ENCODE measurements at places on chromosomes 16 and 17.

- DNase-seq = no peak
Observed at GRCh38 chr17:40637931-40638330, 9.7 kb downstream of the SMARCE1 start.

GRCh38 chr17:63029541-63029940 lies 63.5 kb downstream of the TANC2 start:
- no peak for DNase-seq

- no peak for DNase-seq
Observed at GRCh38 chr16:75043175-75043895, 44.5 kb downstream of the ZNRF1 start.

DNA sequence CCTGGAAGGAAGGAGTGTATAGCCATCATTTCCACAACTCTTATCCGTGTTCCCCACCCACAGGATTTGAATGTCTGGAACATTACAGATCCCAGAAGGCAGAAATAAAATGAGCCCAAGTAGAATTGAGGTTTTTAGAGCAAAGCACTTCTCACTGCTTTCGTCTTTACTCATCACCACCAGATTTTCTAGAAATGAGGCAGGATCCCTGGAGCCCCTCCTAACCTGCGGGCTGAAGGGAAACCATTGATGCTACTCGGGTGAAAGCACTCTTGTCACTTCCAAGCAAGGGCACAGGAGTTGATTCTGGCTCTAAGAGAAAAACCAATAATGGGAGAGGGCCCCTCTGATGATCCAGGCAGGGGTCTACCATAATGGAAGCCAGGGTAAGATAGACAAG lies 2.8 kb upstream of the ALDOC start:
- no peak for DNase-seq

DNA sequence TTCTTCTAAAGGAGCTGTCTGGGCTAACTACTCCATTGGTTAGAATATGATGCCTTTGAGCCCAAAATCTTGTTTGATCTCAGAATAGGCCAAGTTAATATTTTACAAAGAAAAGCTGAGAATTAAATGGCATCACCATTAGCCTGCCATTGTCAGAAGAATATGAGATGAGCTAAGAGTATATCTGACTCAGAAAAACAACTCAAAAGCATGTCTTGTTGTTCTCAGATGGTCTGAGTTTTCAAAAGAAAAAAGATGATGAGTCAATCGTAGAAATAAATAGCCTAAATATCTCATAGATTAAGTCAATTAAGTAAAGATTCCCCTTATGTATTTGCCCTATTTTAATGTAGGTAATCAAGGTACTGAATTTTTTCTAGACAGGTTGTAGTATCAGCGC lies 197.1 kb upstream of the TBX2 start:
- DNase-seq = no peak

DNA sequence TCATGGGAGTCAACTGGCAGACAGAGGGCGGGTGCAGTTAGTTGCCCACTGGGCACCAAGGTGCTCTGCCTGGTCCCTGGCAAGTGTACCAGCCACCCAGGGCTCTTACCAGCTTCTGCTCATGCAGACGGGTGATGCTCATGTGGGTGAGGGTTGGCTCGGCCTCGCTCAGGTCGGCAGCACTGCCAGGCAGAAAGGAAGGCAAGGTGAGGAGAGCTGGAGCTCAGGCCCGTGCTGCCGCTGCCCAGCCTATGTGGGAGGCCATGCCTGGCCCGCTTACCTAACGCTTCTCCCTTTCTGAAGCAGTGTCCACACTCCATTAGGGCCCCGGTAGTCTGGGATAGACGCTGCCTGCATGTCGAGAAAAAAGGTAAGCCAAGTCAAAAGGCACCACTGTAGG lies 2.6 kb downstream of the SIRT7 start:
- no peak for DNase-seq

DNA sequence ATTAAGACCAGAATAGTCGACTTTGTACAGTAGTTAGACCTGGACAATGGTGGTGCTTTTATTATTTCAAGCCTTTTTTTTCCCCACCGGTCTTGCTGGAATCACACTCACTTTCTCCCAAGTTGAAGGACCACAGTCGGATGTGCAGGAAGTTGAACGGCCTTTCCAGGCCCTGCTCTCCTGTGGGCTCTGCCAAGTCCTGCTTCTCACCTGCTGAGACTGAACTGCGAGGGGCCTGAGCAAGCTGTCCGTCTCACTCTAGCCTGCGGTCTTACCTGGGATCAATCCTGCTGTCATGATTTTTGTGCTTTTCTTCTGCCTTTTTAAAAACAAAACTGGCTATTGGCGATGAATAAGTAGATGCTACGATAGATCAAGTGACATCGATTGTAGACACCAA lies 1.3 kb downstream of the TLCD3A start:
- no peak for DNase-seq

DNA sequence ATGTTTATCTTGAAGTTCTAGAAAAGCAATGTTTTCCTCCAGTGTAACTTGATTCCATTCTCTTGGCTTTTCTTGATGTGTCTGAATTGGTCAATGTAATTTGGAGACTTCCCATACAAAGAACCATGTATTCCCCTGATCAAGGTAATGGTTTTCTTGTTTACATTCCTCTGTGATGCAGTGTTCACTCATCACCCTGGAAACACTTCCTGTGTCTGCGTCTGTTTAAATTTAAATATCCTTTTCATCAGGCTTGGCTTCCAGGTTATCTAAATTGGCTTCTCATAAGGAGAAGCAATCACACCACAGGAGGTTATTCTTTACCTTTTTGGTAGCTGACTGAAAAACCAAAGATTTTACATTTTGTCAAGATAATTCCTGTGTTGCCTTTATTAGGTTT lies 237.3 kb upstream of the WSCD1 start:
- no peak for DNase-seq

DNA sequence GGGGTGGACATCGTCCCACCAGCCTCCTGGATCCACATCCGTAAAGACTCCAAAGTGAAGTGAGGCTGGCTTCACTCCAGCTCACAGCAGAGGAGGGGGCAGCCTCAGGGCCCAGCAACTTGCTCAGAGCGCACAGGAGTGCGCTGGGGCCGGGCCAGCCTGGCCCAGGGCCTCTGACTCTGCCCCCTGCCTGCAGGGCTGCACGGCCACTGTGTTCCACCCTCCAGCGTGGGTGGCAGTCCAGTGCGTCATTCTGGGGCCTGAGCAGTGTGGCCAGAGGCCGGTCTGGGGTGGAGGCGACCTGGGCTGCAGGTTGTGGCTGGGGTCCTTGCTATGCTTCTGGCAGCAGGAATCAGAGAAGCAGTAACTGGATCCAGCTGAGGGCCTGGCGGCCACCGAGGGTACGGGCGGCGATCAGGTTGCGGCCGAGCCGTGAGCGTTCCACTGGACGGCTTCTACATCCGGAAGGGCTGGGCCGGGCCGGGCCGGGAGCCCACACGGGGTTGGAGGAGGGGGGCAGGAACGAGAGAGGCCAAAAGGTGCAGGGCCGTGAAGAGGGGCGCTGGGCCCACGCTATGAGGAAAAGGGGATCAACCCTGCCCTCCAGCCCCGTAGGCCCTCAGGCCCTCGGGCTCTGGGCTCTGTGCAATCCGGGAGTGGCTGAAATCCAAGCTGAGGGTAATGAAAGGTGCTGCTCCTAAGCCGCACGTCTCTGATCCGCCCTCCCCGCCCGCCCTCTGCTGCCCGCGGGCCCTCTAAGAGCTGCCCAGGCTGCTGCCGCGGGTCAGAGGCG lies at the start of gene FSCN2:
TSS of gene FSCN2 (plus strand) at position 787 of the 793 bp plus-strand sequence. CDS start 155 bp downstream, outside the sequence.
- DNase-seq = no peak

- no peak for DNase-seq
Observed at GRCh38 chr17:9821921-9822320, at the start of gene GSG1L2. Gene GSG1L2 (minus strand): TSS chr17:9822079. CDS start chr17:9822071, 8 bp downstream.

GRCh38 chr16:21704266-21704665 lies 40.5 kb downstream of the OTOA start:
- DNase-seq = no peak

DNA sequence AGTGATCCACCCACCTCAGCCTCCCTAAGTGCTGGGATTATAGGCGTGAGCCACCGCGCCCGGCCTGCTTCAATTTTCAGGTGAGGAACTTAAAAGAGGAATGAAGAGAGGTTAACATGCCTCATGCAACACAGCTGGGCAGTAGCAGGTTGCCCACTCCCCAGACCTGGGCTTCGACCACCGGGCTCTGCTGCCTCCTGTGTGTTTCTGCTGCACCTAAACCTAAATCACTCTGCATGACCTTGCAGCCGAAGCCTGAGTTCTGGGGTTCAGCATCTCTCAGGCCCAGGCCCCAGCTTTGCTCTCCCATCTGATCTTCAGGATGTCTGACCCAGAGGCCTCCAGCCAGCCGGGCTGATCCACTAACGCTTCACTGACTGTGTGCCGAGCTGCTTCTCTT lies 112.6 kb downstream of the OR1D5 start:
- DNase-seq = no peak

GRCh38 chr16:86768228-86768791 lies 190.0 kb downstream of the FOXL1 start:
- no peak for DNase-seq

GRCh38 chr16:8649829-8650554 lies 24.4 kb upstream of the ABAT start:
- DNase-seq = no peak

- DNase-seq = no peak
Observed at GRCh38 chr17:57293077-57293476, 36.8 kb downstream of the MSI2 start.

DNA sequence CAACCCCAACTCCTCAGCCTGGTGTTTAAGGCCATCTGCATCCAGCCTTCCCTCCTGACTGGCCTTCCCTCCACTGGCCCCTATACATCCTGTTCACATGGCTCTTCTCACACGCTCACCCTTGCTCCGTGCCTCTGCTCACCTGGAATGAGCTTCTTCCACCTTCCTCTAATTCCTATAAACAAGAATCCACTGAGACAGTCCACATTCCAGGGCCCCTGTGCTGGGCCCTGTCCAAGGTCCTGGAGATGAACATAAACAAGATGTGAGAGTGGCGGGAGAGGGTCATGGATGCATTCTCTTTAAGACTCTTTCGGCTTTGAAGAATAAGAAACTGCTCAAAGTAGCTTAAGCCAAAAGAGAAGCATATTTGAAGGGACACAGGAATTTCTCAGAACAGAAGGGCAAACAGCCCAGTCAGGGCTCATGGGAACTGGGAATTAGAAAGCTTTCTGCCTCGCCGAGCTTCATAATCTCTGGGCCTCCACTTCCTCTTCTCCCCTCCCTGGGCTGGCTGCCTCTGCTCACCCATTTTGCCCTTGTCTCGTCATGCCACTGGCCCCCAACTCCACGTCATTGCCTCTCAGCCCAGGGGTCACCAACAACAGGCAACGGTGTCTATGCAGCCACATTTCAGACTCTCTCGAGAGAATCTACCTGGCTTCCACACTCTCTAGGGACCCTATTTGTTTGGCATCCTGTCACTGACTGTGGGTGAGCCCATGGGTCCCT lies 13.5 kb downstream of the SPPL2C start:
- no peak for DNase-seq

GRCh38 chr17:76446449-76447231 lies 6.3 kb downstream of the UBE2O start:
- DNase-seq = no peak

DNA sequence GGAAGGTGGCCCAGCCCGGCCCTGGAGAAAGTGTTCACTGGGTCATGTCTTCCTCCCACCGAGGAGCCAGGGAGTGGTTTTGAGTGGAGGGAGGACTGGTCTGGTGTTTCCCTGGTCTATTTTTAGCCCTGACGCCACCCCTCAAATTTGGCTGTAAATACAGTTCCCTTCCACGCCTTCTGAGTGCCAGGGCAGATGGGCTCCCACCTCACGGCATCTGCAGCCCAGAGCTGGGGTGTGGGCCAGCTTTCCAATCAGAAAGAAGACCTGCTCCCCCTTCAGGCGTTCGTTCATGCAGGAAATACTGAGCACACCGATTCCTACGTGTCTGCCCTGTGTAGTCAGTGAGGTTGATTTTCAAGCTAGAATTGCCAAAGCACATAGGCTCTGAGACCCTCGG lies 53.7 kb downstream of the SNX20 start:
- DNase-seq = peak; percentile 37

DNA sequence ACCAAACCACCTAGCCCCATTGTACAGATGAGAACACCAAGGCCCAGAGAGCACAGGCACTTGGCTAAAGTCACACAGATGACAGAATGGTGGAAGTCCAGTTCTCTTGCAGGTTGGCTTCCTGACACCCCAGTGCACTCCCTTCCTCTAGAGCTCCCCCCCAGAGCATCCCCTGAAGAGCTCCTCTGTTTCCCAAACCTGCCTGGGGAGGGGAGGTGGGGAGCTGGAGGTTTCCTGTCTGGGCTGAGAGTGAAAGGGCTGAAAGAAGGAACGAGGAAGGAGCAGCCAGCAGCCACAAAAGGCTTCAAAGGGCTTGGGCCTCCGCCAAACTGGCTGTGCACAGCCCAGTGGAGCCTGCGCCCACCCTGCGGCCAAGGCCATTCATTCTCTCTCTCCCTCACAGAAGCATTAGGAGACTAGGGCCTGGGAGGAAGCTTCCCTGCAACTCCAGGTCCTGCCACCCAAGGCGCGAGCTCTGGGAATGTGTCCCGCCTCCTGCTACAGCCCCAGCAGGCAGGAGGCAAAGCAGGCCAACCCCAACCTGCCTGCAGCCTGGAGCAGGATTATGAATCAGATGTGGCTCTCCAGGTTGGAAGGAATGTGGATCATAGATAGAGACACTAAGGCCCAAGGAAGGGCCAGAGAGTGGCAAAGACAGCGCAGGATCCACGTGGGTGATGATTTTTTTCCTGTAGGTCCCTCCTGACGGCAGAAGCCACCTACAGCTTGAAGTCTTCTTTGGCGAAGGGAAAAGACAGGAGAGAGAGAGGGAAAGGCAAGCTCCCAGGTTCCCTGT lies 913 bp downstream of the SLC13A5 start:
- no peak for DNase-seq

DNA sequence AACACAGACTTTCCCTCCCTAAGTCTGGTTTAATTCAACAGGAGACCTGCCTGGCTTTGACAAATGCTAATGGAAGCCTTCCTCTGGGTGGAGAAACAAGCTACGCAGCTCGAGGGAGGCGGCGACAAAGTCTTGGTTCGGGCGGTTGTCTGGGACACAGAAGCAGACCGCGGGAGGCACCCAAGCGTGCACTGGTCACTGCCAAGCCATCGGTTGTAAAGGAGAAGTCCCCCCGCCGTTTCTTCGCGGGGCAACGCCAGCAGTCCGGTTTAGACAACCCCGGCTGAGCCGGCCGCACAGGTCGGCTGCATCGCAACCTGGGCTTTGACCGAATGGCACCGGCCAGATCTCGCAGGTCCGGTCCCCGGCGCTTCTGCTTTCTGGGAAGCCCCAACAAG lies 586 bp downstream of the GLYR1 start:
- DNase-seq = no peak
